ENCODE measurements at places on chromosomes 12 and 14.

DNA sequence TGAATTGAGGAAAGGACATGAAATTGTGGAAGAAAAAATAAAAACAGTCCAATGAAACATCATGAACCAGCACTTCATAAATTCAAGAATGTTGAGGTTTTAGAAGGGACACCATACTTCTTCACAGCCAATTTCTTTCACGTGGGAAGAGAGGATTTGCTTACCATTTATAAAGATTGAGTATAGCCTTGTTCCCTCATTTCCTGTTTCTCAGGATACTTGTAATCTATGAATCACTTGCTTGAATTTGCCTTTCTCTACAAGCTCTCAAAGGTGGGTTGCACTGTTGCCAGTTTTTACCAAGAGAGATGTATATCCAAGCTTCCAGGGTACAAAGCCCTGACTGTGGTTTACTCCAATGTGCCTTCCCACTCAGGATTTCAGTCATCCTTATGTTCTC, 116.1 kb downstream of the DUSP6 start:
- no peak for DNase-seq

GRCh38 chr12:78725951-78726580, 138.5 kb upstream of the SYT1 start:
- no peak for DNase-seq

DNA sequence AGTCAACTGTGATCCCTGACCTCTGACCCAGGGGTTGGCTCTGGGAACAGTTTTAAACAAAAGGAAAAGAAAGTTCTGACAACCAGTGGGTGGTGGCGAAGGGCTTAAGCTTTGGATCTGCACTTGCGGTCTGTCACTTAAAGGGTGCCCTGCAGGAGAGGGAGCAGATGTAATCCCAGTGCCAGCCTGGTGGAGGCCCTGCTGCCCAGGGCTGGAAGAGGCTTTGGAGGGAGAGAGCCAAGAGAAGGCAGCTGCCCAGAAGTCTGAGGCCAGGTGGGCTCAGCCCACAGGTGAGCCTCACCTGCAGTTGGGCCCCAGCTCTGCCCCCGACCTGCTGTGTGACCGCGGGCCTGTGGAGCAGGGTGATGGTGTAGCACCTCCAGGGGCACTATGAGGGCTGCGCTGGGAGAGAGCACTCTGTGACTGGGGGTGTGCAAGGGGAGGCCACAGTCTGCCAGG, 19.1 kb downstream of the SH2B3 start:
- no peak for DNase-seq

- DNase-seq = no peak
Measured at GRCh38 chr14:90344331-90345238, 12.8 kb upstream of the NRDE2 start.

DNA sequence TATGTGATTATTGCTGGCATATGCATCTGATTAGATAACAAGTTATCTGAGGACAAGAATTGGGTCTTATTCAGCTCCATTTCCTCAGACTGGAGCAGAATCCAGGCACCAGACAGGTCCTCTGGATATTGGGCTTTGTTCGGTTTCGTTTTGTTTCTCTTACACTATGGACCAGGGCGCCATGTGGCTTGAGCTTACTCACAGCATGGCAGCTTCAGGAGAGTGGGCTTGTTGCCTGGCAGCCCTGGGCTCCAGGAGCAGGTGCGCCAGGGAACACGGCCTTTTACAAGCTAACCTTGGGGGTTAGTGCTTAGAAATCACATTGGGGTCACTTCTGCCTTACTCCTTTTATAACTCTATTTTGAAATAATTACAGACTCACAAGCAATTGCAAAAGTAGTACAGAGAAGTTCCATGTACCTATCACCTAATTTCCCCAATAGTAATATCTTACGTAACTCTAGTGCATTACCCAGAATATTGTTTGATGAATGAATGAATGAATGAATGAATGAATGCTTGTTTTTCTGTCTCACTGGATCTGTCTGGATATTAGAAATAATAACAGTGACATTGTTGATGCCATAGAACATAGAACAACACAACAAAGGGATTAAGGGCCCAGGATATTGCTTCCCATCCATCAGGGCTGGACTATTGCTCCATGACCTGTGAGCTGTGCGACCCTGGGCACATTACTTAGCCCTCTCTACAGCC, 39.0 kb downstream of the CMKLR1 start:
- no peak for DNase-seq

Data from GM12864 (cell line).